ENCODE measurements at places on chromosomes 6 and 20.
A peak's percentile ranks its signal among the peaks of the same experiment; 100 is the strongest.

DNA sequence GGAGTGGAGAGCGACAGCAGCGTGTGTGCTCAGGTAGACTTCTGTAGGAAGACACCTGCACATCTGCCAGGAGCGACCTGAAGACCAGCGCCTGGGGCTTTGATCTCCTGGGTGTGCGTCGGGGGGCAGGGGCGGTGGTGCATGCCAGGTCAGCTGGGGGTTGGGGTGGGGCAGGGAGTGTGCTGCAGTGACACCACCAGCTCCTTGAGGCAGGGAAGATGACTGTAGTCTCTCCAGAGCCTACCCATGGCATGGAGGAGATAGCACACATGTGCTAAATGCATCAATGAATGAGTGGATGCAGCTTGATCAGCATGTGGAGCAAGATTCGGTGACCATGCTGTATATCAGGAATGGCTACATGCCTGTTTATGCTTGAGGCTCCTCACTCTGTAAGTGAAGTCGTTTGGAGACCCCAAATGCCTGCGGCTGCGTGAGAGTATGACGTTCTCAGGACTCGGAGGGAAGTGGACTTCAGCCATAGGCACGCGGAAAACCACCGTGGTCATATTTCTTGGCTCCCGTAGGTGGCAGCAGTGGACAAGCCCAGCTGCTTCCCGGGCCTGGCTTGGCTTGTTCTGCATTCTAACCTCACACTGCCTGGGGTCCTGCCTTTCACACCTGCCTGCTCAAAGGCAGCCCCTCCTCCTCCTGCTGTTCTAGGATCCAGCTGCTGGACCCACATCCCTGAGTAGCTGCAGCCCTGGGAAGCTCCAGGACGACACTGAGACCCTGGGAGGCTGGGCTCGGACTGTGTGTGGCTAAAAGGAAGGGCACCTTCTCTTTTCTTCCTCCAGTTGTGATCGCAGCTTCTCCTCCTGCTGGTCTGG, 39.4 kb upstream of the KCNK16 start:
- peak; percentile 66 for DNase-seq

GRCh38 chr20:33687370-33687915, 1.3 kb upstream of the E2F1 start:
- peak; percentile 11 for DNase-seq

- DNase-seq = peak; percentile 29
These were observed 157.5 kb downstream of the CEBPB start for GRCh38 chr20:50348096-50348495.

DNA sequence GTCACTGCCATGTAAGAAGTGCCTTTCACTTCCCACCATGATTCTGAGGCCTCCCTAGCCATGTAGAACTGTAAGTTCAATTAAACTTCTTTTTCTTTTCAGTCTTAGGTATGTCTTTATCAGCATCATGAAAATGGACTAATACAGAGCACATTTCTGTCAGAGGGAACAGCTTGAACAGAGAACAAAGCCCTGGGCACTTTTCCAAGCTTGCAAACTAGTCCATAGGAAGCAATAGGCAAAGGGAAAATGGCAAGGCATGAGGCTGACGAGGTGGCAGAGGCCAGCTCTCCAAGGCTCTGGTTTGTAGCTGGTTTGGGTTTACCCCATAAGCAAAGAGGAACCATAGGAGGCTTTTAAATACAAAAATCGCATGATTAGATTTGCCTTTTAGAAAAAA, 185.1 kb upstream of the HDDC2 start:
- no peak for DNase-seq

DNA sequence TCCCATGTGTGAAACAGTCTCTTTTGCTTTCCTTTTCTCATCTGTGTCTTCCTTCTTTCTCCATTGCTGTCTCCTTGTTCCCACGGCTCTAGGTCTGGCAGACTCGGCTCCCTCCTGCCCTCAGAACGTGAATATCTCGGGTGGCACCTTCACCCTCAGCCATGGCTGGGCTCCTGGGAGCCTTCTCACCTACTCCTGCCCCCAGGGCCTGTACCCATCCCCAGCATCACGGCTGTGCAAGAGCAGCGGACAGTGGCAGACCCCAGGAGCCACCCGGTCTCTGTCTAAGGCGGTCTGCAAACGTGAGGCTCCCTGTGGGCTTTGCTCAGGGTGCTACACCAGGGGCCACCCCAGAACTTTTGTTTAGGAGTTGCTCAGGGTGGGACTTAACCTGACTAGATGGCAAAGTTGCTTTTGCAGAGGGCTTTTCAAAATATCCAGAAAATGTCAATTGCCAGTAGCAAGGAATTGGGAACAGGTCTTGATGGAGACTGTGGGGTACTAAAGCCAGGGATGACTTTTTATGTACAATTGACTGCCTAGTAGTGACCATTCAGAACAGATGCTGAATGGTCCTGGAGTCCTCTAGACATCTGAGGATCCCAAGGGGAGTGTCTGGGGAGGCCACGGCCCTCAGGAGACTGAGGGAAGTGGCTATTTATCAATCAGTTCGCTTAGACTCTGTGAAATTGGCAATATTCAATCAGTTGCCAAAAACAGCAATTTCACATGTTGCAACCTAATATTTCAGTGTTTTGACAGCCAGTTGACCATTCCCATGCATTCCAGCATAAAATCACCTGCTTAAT, 550 bp downstream of the C2 start:
- no peak for DNase-seq

DNA sequence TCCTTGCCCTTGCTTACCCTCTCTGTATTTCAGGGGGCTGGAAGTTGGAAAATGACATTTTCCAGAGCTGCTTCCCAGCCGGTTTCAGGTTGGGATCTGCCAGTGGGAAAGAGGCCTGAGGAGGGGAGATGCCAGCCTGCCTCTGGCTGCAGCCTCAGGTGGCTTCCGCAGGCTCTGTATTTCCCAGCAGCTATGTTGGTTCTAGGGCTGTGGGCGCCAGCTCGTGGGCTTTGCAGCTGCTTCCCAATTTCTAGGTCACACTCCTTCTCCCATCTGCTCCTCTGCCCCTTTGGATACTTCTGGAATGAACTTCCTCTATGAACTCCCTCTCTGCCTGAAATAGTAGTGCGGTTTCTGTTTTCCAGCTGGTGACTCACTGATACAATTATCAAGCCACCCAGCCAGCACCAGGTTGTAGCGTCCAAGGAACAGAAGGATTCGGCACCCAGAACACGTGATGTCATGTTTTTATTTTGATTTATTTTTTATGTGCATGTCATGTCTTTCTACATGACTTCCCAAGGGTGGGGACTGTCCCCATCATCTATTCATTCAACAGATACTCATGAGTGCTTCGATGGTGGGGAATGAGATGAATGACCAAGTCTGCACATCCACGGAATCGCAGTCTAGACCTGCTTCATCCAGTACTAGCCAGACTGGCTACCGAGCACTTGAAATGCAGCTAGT, 38.0 kb downstream of the TGM2 start:
- peak; percentile 76 for DNase-seq

DNA sequence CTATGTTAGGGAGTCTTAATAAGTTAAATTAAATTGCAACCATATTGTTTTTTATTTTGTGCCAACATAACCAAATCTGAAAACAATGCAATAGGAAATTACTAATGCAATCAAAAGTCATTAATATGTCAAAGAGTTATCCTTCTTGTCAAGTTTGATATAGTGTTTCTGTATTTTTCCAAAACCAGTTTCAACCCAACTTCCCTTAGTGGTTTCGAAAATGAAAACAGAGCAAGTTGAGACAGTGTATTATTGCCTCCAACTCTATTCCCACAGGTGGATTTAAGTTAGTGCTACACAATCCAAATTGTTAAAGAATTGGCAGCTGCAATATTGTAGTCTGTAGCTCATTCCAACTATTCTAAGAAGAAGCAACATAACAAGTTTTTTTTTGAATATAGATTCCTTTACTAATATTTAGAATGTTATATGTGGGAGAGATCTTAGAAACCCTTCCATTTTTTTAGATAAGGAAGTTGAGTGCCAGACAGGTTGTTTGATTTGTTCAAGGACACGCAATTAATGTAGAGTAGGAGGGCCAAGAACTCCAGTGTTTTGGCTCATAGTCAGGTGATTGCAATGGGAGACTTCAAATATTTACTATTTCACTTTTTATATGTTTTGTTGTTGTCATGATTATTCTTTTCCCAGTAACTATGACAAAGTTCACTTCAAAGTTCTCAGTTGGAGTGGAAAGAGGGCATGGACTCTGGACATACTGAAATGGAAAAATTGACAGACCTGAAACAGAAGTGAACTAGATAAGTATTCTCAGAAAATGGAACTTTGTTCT, 282.4 kb upstream of the HSF2 start:
- no peak for DNase-seq

DNA sequence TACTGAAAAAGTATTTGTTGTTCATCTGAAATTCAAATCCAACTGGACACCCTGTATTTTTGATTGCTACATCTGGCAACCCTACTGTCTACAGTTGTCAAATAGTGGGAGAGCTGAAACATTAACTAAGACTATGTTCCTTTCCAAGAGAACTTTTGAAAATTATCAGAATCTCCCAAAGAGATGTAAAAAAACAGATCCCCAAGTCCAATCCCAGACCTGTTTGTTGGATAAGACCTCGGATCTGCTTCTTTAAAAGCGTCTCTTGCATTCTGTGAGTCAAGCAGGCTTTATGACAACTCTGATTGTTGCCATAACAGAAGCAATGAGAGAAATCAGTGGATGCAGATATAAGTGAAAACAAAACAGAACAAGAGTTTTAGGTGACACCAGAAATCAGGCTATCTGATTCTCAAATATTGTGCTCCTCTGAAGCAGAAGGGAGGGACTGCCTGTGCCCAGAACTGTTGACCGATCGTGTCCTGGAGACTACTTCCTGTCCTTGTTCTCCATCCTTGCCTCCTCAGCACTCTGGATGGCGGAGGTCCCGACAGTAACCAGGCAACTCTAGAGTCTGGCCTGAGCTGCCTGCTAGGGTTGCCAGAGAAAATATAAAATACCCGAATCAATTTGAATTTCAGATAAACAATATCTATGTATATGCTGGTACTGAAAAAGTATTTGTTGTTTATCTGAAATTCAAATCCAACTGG, 853.8 kb downstream of the MAFB start:
- no peak for DNase-seq

Measured in fibroblast of upper back skin (primary cell).